ENCODE measurements at places on chromosomes 3 and 15.

DNA sequence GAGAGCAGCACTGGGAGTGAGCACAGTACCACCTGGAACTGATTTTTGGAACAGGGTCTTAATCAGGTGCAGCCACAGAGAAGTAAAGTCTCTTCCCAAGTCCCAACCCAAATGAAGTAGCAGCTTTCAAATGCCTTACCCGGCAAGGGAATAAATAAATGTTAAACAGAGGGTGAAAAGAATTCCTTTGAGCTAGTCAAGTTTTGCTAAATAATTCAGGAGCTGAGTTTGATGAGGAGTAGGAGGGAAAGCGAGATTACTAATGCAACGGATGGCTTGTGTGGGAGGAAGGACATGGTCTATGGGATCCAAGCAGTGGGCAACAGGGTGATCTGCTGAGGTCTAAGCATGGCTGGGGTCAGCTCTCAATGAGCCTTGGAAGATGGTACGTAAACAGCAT lies 204.5 kb upstream of the ST8SIA2 start:
- no peak for DNase-seq

- no peak for DNase-seq
Measured at GRCh38 chr15:50145451-50145872, 26.4 kb upstream of the ATP8B4 start.

- DNase-seq, result no peak
Measured at GRCh38 chr3:43964640-43965039, 273.9 kb downstream of the ABHD5 start.

- no peak for DNase-seq
Measured at GRCh38 chr15:88918738-88919137, 5.6 kb upstream of the MFGE8 start.

- no peak for DNase-seq
Measured at GRCh38 chr15:67920524-67921240, 80.8 kb upstream of the RNU6-1 start.

- DNase-seq, result no peak
Measured at GRCh38 chr3:52912885-52913731, 15.8 kb upstream of the STIMATE start.

GRCh38 chr3:115512565-115513415 lies 110.5 kb upstream of the GAP43 start:
- DNase-seq, result no peak

DNA sequence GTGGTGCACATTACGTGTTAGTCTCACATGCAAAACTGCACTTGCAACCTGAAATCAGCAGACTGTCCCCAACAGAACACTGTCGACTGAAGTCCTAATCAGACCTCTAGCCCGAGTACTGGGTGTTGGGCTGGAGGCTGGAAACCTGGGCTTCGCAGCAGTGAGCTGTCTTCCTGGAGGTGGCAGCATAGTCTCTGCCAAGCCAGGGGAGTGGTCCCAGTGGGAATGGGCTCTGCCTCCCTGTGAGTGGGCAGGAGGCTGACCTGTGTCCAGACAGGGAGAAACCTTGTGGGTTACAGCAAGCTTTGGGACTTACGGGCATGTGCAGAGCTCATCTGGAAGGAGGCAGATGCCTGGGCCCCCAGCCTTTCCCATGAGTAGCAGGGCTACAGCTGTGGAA lies 38.2 kb upstream of the MYZAP start:
- no peak for DNase-seq

GRCh38 chr3:77795013-77795412 lies 755.1 kb downstream of the ROBO2 start:
- no peak for DNase-seq

- DNase-seq, result no peak
Measured at GRCh38 chr3:184786280-184786941, 25.6 kb upstream of the VPS8 start.

GRCh38 chr3:79361748-79362378 lies 405.9 kb downstream of the ROBO1 start:
- no peak for DNase-seq
